Stimulated activated CD4-positive, alpha-beta T cell treated with anti-CD3 and anti-CD28 coated beads, Interleukin-1b, Interleukin-23, amount 100 ng/mL, for 1 hour (primary cell): ENCODE measurements at places on chromosomes 1 and 21.

GRCh38 chr1:216535059-216535458, 111.8 kb upstream of the USH2A start:
- DNase-seq: no peak

- DNase-seq: no peak
These were observed 62.5 kb upstream of the PTGFRN start for GRCh38 chr1:116847190-116847589.

GRCh38 chr1:27664291-27664690, 7.7 kb downstream of the IFI6 start:
- no peak for DNase-seq

DNA sequence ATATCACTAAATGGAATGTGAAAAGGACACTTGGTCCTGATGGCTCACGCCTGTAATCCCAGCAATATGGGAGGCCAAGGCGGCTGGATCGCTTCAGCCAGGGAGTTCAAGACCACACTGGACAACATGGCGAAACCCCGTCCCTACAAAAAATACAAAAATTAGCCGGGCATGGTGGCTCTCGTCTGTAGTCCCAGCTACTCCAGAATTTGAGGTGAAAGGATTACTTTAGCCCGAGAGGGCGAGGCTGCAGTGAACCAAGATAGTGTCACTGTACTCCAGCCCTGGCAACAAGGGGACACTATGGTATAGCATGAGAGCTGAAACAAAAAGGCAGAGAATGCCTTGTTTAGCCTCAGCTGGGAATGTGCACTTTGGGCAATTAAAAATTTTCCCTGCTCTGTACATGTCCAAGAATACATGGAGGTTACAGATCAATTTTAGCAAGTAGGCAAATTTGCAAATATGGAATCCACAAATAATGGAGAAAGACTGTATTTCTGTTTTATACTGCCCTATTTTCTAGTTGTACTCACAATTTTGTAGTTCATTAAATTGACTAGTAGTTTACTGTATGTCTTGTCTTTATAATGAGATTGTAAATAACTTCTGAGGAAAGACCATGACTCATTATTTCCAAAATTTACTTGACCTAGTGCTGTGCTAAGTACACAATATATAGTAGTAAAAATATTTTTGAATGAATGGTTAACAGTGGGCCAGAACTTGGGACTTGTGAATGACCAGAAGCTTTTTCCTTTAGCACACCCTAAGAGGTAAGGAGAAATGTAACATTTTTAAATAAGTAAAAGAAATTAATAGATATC, 2.0 kb upstream of the ANGEL2 start:
- no peak for DNase-seq

DNA sequence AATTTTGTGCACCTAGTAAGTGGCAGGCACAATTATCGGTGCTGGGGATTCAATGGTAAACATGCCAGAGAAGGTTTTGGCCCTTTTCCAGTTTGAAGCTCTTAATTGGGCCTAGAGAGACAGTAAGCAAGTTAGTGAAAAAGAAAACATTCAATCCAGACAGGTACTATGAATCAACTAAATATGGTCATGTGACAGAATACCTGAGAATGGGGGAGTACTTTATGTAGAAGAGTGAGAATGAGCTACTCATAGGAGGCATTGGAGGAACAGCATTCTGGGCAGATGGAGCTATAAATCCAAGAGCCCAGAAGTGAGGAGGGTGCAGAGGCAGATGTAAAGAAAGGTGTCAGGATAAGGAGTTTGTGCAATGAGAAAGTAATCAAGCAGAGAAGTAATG, 1017.9 kb downstream of the ADGRL2 start:
- no peak for DNase-seq
